ENCODE measurements at places on chromosomes 2 and 18.

DNA sequence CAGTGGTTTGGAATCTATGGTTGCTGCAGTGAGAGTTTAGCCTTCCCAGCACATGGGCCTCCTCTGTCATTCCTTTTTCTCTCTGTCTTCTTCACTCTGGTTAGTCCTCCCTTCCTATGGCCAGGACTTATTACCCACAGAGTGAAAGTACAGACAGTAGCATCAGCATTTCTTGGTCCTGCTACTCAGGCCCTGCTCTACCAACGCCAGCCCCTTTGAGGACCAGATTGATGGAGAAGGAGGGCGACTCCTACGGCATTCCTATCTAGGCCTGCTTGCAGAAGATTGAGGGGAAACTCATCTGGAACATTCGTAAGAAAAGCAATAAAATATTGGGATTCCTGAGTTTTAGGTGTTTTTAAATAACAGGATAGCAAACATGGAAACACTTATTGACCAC is 43.5 kb downstream of the BMP10 start:
- DNase-seq = no peak

GRCh38 chr2:217105733-217106649 is 246.1 kb upstream of the TNP1 start:
- no peak for DNase-seq

GRCh38 chr18:30440351-30440750 is 602.2 kb downstream of the DSC3 start:
- no peak for DNase-seq

DNA sequence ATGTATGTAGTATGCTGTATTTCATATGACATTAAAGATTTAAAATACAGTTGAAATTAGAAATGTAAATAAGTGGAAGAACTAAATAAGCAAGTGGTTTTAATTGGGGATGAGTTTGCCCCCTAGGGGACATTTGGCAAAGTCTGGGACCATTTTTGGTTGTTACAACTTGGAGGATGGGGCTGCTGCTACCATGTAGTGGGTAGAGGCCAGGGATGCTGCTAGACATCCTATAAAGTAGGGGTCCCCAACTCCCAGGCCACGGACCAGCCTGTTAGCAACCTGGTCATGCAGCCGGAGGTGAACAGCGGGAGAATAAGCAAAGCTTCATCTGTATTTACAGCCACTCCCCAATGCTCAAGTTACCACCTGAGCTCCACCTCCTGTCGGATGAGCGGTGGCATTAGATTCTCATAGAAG is 27.9 kb upstream of the ASNSD1 start:
- DNase-seq = no peak

GRCh38 chr18:5388896-5389295 is 93.4 kb upstream of the ZBTB14 start:
- DNase-seq = no peak
